HepG2 (cell line): ENCODE measurements at places on chromosomes 11 and 22. TPM values are rescaled to one million over a fixed set of nuclear protein-coding genes. Genes with fewer than 3 reads are reported as not detected.

Gene SPTBN2
- 1.2 and 4.0 TPM in 2 replicates for total RNA-seq

Gene DTX4
- 5.6 and 6.9 TPM in 2 replicates for total RNA-seq

Gene MYRF
- total RNA-seq = 7.9 and 10.2 TPM in 2 replicates

Gene OR5B2
- not detected in 2 replicates for total RNA-seq

Gene PDE2A
- total RNA-seq = not detected in 2 replicates

Gene CHRDL2
- total RNA-seq = not detected in 2 replicates

Gene SMIM35
- not detected in 2 replicates for total RNA-seq

Gene TSG101
- total RNA-seq = 69.3 and 96.3 TPM in 2 replicates

Gene L3MBTL2
- 33.7 and 37.6 TPM in 2 replicates for total RNA-seq

Gene CRYAB
- 0.55 and 0.69 TPM in 2 replicates for total RNA-seq

Gene SERGEF
- 114 and 117 TPM in 2 replicates for total RNA-seq

Gene TEAD1
- 30.5 and 40.7 TPM in 2 replicates for total RNA-seq

Gene TMEM132A
- 8.4 and 32.9 TPM in 2 replicates for total RNA-seq

Gene DSCAML1
- total RNA-seq = 0.14 and 0.29 TPM in 2 replicates

Gene FOLR1
- not detected in 2 replicates for total RNA-seq

Gene LRP4
- 6.8 and 13.3 TPM in 2 replicates for total RNA-seq

Gene PACSIN3
- total RNA-seq = 86.4 and 93.3 TPM in 2 replicates

Gene TSGA10IP
- total RNA-seq = not detected in 2 replicates

Gene UBQLNL
- not detected in 2 replicates for total RNA-seq

Gene MUC5B
- not detected in 2 replicates for total RNA-seq

Gene MMP13
- not detected in 2 replicates for total RNA-seq

Gene RNH1
- total RNA-seq = 74.1 and 81.3 TPM in 2 replicates

Gene SELENOH
- total RNA-seq = 70.2 and 77.4 TPM in 2 replicates

Gene UNC93B1
- total RNA-seq = 2.3 and 8.8 TPM in 2 replicates

Gene SULT4A1
- not detected in 2 replicates for total RNA-seq

Gene TEX12
- total RNA-seq = not detected in 2 replicates

Gene RAG2
- total RNA-seq = not detected in 2 replicates

Gene CHRNA10
- total RNA-seq = 0.27 and 0.71 TPM in 2 replicates

Gene PRODH
- 0.29 TPM in 1 of 2 replicates, not detected in the other for total RNA-seq

Gene PLCB3
- total RNA-seq = 11.0 and 13.8 TPM in 2 replicates

Gene MCM5
- total RNA-seq = 87.1 and 93.5 TPM in 2 replicates

Gene IL18BP
- total RNA-seq = 1.0 and 4.1 TPM in 2 replicates

Gene DCHS1
- total RNA-seq = under 0.01 TPM in 1 of 2 replicates, not detected in the other

Gene CNIH2
- 0.18 and 0.60 TPM in 2 replicates for total RNA-seq

Gene IL10RA
- not detected in 2 replicates for total RNA-seq

Gene E2F8
- 8.9 and 9.4 TPM in 2 replicates for total RNA-seq

Gene USP47
- total RNA-seq = 52.7 and 64.6 TPM in 2 replicates

Gene RIC3
- not detected in 2 replicates for total RNA-seq

Gene DDI1
- total RNA-seq = not detected in 2 replicates

Gene DEFB131B
- total RNA-seq = not detected in 2 replicates

Gene OR52A1
- not detected in 2 replicates for total RNA-seq

Gene TESMIN
- total RNA-seq = 0.15 and 0.60 TPM in 2 replicates

Gene PRDM10
- 5.8 and 7.6 TPM in 2 replicates for total RNA-seq

Gene C11orf91
- total RNA-seq = 0.35 TPM in 1 of 2 replicates, not detected in the other

Gene OR52E6
- total RNA-seq = not detected in 2 replicates

Gene SCGB1C1
- not detected in 2 replicates for total RNA-seq

Gene CATSPER1
- not detected in 2 replicates for total RNA-seq

Gene FXYD6
- total RNA-seq = not detected in 2 replicates

Gene TMPRSS13
- not detected in 2 replicates for total RNA-seq

Gene PRG3
- not detected in 2 replicates for total RNA-seq
